Dermis microvascular lymphatic vessel endothelial cell (primary cell): ENCODE measurements at places on chromosomes 12 and 14. TPM values are rescaled to one million over a fixed set of nuclear protein-coding genes. Genes with fewer than 3 reads are reported as not detected.

The SENP1 gene
- total RNA-seq, result 9.6 and 11.1 TPM in 2 replicates

- DNase-seq, result no peak
Measured at GRCh38 chr12:29762637-29763300, 21.0 kb downstream of the TMTC1 start.

GRCh38 chr12:83158613-83159207 is 472.0 kb downstream of the TMTC2 start:
- no peak for DNase-seq

The RNASE7 gene
- total RNA-seq, result not detected in 2 replicates

GRCh38 chr14:23052182-23052623 is 5.1 kb downstream of the CDH24 start:
- no peak for DNase-seq

The AICDA gene
- total RNA-seq, result not detected in 2 replicates

The PRB2 gene
- not detected in 2 replicates for total RNA-seq

The CCND2 gene
- 90.6 and 187 TPM in 2 replicates for total RNA-seq

The RNASE1 gene
- total RNA-seq, result 7.1 and 8.0 TPM in 2 replicates

- DNase-seq, result no peak
Measured at GRCh38 chr14:97456958-97457357, 659.8 kb downstream of the VRK1 start.

The KERA gene
- not detected in 2 replicates for total RNA-seq

GRCh38 chr14:23588884-23589598 is 10.5 kb upstream of the JPH4 start:
- DNase-seq, result peak; percentile 90

DNA sequence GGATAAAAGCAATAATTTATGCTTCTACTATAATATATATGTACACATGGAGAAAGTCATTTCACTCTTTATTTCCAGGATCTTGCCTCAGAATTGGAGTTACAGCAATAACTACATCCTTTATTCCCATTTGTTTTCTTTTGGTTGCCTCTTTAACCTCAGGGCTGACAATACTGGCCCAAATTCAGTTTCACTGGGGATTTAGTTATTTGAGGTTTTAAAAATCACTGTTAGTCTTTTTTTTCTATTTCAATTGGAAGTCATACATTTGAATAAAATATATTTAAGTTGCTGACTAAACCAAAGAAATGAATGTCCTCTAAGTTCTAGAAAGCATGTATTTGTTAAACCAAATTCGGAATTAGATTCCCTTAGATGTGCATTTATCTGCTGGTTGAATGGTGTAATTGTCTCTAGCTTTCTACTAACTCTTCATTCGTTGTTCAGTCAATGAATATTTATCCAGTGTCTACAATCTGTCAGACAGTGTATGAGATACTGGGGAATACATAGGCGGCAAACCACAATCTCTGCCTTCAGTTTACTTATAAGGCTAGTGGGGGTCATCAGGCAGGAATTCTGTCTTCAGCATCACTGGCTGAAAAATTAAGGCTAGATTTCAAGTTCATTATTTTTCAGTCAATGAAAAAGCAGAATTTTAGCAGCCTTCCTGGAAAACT is 190.8 kb upstream of the ARHGAP5 start:
- DNase-seq, result no peak

- no peak for DNase-seq
Measured at GRCh38 chr14:75879031-75879430, 102.8 kb downstream of the TGFB3 start.

GRCh38 chr12:13772264-13772663 is 209.1 kb downstream of the GRIN2B start:
- DNase-seq, result no peak

- no peak for DNase-seq
Measured at GRCh38 chr12:12024911-12025682, 45.6 kb upstream of the BCL2L14 start.

DNA sequence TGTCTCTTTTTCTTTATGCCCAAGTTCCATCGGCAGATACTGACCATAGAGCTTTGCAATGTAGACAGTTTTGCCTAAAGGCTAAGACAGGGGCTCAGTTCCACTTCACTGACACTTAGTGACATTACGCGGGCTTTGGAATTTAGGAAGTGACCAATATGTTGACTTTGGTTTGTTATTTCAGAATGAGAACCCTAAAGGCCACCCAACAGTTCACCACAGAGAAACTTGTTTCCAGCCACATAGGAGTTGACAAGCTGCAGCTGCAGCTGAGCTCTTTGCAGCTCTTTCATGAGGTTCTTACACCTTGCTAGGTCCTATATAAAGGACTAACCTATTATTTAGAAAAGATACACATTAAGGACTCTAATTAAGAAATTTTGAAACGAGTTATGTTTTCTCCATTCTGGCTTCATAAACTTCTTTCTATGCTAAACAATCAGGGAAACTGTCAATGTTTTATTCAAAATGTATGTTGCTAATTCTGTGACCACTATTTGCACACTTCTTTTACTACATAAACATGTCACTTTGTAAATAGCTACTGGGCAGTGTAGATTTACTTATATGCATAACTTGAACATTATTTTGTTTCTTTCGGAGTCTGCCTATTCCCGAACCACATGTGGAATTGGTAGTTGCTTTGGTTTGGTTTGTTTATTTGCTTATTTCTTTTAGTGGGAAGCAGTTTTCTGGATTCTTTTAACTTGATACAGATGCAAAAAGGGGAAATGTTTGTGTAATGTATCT is 18.5 kb upstream of the KLRD1 start:
- DNase-seq, result no peak

- DNase-seq, result no peak
Measured at GRCh38 chr14:92729634-92730358, 18.6 kb downstream of the LGMN start.

DNA sequence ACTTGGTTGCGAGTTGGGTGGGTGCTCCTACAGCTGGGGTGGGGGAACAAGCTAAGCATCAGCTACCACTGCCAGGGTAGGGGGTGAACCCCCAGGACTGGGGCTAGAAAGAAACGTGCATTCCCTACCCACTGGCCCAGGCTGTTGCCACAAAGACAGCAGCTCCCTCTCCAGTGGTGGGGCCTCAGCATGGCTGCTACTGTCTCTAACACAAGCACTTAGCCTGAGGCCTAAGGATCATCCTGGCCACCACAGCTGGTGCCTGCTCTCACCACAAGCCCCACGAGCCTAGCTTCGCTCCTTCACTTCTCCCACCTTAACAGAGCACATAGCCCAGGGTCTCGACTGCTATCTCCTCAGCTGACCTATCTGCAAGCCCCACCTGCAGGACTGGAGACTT is 18.9 kb downstream of the SLC25A21 start:
- DNase-seq, result no peak

DNA sequence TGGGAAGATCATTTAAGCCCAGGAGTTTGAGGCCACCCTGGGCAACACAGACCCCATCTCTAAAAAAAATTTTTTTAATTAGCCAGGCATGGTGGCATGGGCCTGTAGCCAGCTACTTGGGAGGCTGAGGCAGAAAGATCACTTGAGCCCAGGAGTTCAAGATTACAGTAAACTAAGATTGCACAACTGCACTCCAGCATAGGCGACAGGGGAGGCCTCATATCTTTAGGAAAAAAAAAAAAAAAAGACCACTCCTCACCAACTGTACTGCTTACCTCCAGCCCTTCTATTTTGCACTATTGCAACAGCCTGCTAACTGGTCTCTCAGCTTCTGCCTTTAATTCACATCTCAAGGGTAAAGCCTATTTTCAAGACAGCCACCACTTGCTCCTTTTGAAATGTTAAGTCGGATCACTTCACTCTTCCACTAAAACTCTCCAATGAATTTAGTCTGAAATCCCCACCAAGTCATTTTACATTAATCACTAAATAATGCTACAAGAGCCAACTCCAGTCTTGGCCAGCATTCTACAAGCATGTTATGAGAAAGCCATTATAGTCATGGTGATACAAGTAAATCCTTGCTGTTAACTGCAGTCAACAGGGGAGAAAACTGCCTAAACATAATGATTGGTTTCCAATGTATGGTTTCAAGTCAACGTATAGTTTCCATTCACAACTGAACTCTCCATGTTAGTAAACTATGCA is 106.0 kb downstream of the RPS29 start:
- DNase-seq, result no peak

DNA sequence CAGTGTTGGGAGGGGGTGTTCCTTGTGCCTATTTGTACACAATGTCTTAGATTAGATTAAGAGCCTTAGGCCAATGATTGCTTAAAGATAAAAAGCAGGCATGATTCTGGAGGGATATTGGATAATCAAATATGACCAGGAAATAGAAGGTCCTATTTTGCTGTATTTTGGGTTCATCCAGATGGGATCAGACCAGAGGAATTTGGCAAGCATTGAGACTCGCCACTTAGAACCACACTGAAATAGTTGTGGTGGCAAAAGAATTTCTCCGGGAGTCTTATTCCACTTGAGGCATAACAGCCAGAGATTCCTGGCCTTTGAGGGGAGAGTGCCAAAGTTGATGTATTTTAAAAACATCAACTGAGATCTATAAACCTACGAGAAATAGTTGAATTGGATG is 327.2 kb downstream of the RAD51B start:
- no peak for DNase-seq

DNA sequence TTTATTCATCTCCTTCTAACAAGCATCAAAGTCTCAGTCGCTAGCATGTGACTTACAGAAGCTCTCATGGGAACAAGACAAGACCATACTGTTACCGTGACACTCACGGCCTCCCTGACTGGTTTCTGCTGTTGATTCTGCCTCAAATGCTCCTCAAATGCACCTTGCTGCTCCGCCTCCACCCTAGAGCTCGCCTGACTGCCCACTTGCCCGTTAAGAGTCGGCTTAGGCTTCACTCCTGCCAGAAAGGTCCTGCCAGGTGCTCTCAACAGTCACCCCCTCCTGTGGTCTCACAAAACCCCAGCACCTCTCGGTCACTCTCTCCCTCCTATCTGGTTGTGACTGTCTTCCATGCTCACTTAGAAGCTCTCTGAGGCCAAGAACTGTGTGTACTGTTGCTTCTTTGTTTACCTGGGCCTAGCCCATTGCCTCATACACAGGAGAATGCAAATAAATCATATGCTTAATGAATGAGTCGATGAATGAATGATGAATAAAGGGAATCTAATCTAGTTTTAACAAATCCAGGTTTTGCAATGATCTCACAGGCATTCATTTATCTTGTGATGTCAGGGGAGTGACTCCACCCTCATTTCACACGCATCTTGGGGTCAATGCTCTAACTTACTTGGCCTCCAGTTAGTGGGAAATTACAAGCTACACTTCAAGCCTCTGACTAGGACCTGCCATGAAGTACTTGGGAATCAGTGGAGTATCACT is 41.3 kb downstream of the SSH1 start:
- peak; percentile 26 for DNase-seq

DNA sequence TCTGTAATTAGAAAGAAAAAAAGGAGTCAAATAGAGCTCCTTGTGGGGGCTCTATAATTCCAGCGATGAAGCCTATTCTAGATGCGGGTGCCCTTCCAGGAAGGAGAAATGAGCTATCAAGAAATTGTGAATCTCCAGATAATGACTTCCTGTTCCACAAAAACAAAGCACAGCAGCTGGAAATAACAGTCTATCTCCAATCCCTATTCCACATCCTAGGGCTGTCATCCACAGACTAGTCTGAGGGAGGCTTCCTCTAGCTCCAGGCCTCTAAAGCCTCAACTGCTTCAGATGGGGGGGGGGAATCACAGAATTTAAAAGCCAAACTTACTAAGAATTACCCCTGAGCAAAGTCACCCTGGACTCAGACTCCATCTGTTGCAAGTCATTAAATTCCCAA is 77.4 kb upstream of the GTF2A1 start:
- no peak for DNase-seq

- DNase-seq, result no peak
Measured at GRCh38 chr14:94054936-94055335, 26.1 kb downstream of the DDX24 start.

DNA sequence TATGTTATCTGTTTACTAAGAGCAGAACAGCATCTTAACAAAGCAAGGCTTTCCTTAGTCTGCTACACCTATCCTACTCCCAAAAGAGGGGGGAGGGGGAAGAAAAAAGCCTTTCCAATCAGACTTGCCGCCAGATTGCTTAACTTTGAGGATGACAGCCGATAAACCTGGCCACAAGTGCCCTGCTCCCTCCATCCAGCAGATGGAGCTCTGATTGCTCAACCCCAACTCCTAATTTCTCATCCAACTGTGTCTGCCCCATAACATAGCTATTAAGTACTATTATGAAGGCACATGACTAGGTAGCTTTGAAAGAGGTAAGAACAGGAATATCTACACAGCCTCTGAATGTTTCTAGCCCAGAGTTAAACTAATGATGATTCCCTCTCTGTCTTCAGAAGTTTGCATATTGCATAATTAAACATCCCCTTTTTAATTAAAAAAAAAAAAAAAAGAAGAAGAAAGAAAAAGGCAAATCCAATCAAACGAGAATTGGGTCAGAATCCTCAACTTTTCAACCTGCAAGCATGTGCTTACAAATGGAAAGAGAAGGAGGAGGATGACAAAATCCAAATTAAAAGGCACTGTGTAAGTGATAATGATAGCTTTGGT is 247.4 kb downstream of the GALC start:
- DNase-seq, result peak; percentile 2

The SMIM41 gene
- total RNA-seq, result under 0.01 TPM in 2 replicates

The FOXA1 gene
- total RNA-seq, result not detected in 2 replicates

GRCh38 chr14:65949711-65950516 is 536.3 kb upstream of the CCDC196 start:
- DNase-seq, result peak; percentile 2

DNA sequence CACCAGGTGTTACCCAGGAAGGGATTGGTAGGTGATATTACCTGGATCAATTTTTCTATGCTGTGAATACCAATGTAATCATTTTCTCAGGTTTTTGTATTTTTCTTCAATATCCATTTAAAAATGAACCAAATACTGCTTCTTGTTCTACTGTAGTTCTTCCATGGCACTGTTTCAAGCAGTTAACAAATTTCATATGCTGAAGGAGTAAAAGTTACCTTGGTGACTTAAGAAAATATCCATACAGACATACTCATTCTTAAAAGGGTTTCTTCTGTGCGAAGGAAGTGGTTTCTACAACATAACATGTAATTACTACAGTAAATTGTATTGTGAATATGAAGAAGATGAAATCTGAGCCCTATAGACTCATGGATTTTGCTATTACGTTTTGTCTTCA is 222.5 kb downstream of the TMEM117 start:
- no peak for DNase-seq

The MYH7 gene
- total RNA-seq, result not detected in 2 replicates

The CLMN gene
- total RNA-seq, result 0.26 and 0.63 TPM in 2 replicates

GRCh38 chr14:34733245-34733644 is 18.9 kb upstream of the CFL2 start:
- no peak for DNase-seq

- peak; percentile 83 for DNase-seq
Measured at GRCh38 chr14:61337893-61338292, 16.5 kb downstream of the PRKCH start.

DNA sequence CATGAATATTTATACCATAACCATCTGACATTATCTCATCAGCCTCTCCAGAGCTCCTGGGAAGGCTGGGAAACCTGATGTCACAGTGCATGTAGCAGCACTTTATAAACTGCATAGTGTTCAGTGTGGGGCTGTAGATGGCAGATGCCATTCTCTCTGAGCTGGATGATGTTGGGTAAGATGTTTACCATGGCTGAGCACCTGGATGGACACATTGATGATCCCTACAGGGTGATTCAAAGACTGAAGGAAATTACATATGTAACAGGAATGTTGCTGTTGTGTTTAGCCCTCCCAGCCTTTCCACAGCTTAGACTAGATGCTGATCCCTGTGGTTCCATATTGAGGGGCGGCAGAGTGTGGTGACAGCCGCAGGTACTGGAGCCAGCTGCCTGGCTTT is 37.4 kb downstream of the IFT43 start:
- DNase-seq, result peak; percentile 4

- DNase-seq, result no peak
Measured at GRCh38 chr12:53200458-53201176, 6.4 kb downstream of the ITGB7 start.
